ENCODE measurements at places on chromosomes 4 and X.

DNA sequence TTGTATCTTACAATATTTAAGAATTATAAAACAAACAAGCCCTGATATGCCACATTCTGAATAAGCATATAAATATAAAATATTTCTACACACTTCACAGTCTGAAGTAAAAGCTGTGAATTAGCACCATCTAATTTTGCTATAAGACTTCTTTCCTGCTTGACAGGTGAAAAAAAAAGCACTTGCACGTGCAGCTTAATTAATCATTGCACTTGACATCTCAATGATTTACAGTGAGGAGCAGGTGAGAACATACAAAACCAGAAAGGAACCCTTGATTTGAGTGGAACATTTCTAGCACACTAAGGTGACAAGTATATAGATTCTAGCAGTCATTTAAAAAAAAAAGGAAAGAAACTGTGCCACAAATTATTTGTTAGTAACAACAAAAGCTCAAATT is 47.9 kb downstream of the CHIC2 start:
- DNase-seq = no peak

- no peak for DNase-seq
Measured at GRCh38 chr4:124635331-124635730, 77.2 kb downstream of the ANKRD50 start.

GRCh38 chr4:183838987-183839712 is 66.0 kb upstream of the STOX2 start:
- no peak for DNase-seq

- no peak for DNase-seq
Measured at GRCh38 chrX:53717205-53717604, 30.7 kb upstream of the HUWE1 start.

- no peak for DNase-seq
Measured at GRCh38 chr4:88756149-88756548, 58.5 kb upstream of the NAP1L5 start.

GRCh38 chrX:47030339-47030738 is 47.9 kb upstream of the RGN start:
- DNase-seq = no peak
